ENCODE measurements at places on chromosomes 7 and 10.
A peak's percentile ranks its signal among the peaks of the same experiment; 100 is the strongest.

DNA sequence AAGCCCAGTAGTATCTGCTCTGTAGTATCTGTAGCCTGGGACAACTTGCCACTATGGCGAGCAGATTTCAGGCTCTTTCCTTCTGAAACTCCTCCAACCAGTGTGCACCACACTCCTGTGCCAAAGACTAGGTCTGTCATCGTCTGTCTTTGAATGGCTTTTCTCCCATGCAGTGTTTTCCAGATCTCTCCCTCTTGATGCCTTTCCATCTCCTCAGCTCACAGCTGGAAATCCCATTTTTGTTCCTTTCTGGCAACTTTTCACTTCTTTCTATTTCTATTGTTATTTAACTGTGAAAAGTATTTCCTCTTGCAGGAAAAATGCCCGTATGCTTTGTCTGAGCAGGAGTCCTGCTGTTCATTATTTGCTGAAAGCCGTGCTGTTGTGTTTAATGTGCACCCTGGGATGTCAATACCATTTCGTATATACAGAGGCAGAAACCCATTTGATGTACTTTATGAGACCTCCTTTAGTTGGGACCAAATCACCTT lies 373.7 kb downstream of the PHTF2 start:
- DNase-seq = no peak

- DNase-seq = no peak
Measured at GRCh38 chr10:93876381-93876780, 17.4 kb upstream of the SLC35G1 start.

GRCh38 chr7:142925413-142925812 lies 8.1 kb downstream of the TRPV5 start:
- DNase-seq = no peak

DNA sequence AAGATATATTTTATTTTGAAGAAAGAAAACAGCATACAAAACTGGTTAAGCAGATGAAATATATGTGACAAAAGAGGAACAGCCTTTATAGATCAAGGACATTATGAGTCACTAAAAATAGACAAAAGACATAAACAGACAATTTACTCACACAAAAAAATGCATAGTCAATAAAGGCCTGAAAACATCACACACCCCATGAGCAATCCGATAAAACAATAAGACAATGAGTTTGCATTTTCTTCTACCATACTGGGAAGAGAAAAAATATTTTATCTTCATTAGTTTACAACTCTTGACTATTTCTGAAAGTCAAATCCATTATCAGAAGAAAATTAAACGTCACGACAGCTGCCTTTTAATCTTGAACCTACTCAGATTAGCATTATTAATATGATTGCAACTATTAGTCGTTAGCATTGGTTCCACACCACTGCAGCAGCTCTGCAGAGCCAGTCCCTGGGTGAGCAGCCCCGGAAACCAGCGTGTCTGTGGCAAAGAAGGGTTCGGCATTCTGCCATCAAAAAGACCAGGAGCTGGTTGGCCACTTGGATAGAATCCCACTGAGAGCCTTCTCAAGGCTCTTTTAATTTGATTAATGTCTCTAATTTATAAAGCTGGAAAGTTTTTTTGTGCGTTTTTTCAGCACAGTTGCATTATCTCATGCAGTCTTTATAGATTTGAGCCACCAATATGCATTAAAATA lies 305.4 kb upstream of the SHH start:
- no peak for DNase-seq

DNA sequence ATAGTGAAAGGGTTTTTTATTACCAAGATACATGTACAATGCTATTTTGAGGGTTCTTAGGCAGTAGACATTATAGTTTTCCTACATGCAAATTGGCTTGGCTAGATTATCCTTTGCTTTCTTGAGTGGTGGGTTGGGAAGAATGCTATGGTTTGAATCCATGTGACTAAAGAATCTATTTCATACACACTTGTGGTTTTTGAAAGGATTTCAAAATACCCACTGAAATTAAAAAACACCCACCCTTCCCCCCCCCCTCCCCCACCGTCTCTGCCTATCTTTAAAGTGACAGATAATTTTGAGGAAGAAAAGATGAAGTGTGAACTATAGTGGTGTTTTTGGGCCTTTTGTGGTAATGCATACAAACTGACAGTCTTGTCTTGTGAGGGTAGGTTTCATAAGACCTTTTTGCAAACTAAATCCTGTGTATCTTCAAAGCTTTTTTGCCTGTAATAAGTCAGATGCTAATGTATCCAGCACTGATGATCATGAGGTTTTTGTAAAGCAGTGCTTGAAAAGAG lies 90.9 kb downstream of the TPST1 start:
- DNase-seq = no peak

DNA sequence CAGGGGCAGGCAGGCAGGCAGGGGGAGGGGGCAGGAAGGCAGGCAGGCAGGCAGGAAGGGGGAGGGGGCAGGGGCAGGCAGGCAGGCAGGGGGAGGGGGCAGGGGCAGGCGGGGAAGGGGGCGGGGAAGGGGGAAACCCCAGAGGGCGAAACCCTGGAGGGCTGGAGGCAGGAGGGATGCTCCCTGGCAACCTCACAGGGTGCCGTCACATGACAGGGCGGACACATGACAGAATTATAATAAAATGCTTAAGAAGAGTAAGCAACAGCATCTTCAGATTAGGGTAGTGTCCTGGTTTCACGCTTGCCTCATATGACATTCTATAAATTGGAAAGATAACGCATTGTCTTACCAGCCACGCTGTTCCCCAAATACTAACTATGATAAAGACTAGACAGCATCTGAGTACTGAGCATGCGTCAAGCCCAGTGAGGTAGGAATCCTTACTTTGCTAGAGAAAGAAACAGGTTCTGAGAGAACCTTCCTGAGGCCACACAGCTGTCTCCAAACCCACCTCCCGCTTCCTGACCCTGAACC lies 131.6 kb downstream of the DIP2C start:
- no peak for DNase-seq

DNA sequence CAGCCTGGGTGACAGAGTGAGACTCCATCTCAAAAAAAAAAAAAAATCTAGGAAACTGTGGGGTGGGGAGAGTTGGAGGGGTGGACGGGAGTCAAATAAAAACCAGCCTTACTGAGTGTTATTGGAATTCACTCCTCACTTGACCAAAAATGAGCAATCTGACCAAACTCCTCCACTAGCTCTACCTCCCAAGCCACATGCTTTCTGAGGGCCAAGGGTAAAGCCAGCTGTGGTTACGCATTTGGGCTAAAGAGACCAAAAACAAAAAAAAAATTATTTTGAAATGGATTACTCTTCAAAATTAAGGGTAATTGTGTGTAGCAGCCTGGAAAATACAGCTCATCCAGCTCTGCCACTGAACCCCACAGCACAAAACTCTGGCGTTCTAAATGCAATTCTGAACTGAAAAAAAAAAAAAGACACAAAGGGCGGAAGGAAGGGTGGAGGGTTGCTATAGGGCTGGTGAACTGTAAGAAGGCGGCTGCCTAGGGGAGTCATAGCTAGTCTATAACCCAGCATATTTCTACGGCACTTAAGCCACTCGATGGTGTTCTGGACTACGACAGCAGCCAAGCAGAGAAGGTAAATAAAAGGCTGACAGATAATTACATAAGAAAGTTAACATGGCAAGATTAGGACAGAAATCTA lies 7.8 kb downstream of the ELMO1 start:
- no peak for DNase-seq

DNA sequence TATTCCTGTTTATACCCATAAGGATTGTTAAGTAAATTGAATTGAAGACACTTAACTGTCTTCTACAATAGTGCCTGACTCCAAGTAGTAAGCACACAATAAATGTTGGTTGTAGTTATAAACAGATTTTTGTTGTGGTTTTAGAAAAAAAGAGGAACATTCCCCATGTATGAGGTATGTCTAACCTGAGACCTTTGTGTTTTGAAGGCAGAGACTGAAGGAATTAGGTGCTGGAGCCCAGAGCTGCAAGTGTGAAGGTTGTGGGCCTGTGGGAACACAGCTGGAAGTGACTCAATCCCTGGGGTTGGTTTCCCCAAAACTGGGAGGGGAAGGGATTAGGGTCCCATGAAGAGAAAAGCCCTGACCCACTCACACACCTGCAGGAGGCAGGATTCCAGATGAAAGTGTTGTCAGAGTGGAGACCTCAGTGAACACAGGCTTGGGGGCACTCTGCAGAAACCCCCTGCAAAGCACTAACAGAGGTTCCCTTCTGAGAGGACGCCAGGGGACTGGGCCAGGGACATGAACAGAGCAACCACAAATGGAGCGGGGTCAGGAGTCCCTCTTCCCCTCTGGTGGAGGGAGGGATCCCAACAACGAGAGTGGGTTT lies 265.1 kb upstream of the KLF14 start:
- no peak for DNase-seq

- no peak for DNase-seq
Measured at GRCh38 chr7:17948526-17949238, 8.4 kb upstream of the SNX13 start.

- DNase-seq = peak; percentile 29
Measured at GRCh38 chr7:135771961-135772638, 23.5 kb upstream of the FAM180A start.

DNA sequence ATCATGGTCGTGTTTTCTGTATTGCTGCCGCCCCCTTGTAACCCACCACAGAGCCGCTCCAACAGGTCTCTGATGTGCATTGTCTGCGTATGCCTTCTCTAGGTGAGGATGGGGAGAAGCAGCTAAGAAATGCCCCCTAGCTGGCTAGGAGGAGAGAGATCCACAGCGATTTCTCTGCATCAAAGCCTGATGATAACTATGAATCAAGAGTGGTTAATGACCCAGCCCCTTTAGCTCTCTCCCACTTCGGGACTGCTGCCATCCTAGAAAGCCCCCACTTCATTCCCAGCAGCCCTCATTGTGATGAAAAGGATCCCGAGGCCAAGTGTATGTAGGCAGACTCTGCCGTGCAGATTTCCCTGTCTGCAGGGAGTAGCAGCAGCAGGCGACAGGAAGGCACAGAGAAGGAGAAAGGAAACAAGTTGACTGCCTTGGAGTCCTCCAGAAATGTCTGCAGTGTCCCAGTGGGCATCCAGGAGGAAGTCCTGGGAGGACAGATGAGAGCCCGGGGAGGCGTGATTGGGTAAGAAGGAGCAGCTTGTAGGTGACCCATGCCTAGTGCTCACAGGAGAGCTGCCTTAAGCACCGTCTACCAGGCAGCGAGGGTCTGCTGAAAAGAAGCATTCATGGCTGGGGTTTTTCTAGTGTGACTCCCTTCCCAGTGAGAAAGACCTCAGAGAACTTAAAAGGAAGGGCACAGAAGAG lies 2.9 kb downstream of the PLXNA4 start:
- no peak for DNase-seq

DNA sequence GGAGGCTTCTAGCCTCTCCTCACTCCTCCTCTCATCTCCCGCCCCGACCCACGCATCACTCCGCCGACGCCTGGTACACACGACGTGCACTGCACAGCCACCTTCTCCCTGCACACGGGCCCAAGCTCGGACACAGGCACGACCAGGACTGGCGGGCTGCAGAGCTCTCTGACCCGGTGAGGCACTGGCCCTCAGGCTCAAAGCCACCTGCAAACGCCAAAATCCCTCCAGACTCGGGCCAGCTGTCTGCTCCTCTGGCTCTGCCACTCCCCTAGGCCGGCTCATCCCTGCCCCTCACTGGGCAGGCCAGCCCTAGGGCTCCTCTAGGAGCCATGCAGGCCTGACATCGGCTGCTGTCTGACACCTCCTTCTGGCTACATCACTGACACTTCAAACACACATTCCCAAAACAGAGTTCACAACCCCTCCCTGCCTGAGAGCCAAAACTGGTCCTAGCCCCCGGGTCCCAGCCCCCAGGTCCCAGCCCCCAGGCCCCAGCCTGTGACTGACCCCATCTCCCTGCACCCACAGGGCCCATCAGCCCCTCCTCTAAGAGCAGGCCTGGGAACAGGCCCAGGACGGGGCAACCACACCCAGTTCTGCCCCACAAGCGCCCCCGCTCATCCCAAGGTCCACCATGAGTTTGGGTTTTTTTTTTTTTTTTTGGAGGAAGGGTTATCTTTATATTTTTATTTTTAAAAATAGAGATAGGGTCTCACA lies 35.1 kb downstream of the MAD1L1 start:
- DNase-seq = no peak

GRCh38 chr10:18582803-18583202 lies 68.6 kb downstream of the NSUN6 start:
- no peak for DNase-seq

GRCh38 chr7:141014524-141015395 lies at the start of gene MRPS33:
Gene MRPS33 (minus strand): TSS chr7:141014952. CDS start chr7:141010633, 4,319 bp downstream.
- DNase-seq = peak; percentile 72

DNA sequence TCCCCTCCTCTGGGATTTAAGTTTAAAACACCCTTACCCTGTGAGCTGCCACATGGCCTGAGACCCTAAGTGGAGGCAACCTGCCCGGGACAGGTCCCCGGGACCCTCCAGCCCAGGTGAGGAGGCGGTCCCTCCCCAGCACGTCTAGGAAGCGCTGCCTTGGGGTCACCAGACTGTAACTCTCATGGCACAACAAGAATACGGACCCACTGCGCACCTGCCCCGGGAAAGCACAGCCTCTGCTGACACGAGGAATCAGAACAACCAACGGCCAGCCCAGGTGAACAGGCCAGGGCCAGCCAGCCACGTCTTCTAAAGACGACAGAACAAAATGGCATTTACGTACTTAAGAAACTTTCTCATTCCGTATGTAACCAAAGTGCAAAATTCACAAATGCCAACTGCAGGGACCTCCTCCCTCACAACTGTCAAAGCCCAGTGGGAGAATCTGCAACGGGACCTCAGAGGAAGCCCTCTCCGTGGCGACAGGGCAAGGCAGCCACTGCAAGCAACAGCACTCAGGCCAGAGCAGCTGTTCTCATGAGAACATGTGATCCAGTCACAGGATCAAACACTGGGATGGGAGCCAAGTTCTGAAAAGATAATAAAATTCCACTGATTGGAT lies 208.4 kb downstream of the DIP2C start:
- no peak for DNase-seq

DNA sequence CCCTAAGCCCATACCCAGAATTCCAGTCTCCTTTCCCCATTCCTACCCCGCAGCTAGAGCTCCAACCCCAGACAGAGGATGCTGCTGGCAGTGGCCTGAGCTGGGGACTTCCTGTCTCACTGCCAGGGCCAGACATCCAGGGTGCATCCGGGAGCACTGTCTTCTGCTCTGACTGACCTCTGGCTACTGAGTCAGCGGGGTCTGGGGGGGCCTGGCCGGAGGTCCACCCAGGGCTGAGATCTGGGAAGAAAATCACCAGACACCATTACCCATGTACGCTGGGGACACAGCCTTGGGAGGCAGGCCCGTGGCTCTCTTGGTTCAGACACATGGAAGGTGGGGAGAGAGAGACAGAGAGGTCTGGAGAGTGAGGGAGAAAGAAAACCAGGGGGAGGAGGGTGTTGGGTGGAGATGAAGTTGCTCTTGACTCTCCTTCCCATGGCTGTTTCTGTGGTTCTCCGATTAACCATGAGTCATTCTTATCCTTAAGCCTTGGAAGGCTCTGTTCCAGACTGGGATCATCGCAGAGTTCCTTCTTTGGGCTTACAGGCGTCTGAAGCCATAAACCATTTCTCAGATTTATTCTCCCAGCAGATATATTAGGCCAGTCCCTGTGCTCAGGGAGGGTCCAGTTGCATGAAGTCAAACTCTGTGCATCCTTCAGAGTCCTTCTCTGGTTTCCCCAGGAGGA lies 23.6 kb downstream of the TSPAN15 start:
- DNase-seq = no peak

- DNase-seq = no peak
Measured at GRCh38 chr10:65083222-65083621, 1562.0 kb downstream of the REEP3 start.

Measured in kidney epithelial cell (primary cell).